ENCODE measurements at places on chromosomes 3 and 15.

DNA sequence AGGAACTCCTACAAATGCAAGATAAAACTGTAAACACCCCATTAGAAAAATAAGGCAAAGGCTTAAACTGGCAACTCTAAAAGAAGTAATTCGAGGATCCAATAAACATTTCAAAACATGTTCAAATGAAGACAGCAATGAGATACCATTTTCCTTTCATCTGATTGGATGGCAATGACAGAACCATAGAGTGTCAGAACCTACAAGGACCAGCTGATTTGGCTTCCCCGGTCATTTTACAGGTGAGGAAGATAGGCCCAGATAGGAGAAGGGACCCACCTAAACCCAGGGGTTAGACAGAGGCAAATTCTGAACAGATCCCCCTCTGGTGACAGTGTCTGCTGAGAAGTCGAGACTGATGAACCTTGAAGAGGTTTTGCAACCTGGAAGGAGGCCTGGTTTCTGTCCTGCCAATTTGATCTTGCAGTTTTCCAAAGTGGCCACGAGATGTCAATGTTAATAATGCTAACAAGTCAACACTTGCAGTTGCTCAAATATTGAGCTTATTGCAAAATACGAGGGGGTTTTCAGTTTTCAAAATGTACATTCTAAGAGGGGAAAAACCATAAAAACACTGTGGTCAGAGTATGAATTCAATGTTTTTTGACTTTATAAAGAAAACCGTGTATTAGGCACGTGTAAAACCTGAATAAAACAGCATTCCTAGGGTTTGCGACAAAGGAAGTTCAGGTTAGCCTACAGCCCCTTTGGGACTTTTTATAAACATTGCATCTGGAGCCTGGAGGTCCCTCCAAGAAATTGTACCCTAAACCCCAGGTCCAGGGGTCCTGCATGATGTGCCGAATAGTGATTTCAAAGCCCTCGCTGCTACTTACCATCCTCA lies 21.5 kb downstream of the CFAP161 start:
- DNase-seq, result peak; percentile 62

- no peak for DNase-seq
Measured at GRCh38 chr3:42498034-42498433, 4.4 kb upstream of the VIPR1 start.

DNA sequence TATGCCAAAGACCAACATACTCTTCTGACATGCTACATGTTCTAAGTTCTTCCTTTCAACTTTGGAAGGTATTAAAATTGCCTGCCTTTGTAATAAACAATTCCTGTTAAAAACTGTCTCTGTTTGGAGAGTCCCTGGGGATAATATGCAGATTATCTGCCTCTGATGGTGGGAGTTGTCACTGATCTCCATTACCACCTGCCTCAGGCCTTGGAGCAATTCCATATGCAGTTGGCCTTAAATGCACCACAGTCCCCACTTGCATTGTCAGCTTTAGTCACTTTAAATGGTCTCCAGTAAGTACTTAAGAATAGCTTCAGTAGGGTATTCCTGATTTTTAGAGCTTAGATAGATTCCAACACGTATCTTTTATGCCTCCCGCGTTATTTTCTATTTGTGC lies 121.1 kb upstream of the GOLIM4 start:
- DNase-seq, result no peak

DNA sequence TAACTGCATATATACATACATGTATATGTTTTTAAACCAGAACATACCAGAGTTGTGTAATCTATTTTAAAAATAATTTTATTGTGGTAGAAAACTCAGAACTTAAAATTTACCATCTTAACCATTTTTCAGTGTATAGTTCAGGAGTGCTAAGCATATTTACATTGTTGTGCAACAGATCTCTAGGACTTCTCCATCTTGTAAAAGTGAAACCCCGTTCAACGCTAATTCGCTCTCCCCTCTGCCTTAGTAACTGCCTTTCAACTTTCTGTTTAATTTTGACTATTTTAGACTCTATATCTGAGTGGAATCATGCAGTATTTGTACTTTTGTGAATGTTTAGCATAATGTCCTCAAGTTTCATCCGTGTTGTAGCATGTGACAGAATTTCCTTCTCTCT lies 51.8 kb upstream of the SSR3 start:
- no peak for DNase-seq

GRCh38 chr15:90972133-90972532 lies 17.4 kb downstream of the RCCD1 start:
- no peak for DNase-seq

- DNase-seq, result peak; percentile 83
Measured at GRCh38 chr3:156826144-156826895, at the start of gene LEKR1. Gene LEKR1, plus strand, starts transcription at chr3:156826353. Its CDS starts 2,977 bp downstream, at chr3:156829330.

DNA sequence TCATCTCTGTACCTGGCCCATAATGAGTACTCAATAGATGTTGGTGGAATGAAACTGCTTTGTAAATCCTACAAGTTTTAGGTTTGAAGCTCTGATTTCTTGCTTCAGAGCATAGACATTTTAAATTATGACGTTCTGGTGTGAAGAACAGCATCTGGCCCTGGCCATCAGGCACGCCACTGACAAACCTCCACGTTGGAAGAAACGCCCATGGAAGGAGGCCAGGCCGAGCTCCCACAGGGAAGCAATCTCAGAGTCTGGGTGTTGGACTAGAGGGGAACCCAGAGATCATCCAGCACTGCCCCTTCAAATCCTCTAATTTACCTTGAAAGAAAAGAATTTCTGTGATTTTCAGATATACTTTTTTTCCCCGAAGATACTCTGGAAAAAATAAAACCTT lies 328.1 kb upstream of the RGMA start:
- no peak for DNase-seq

- no peak for DNase-seq
Measured at GRCh38 chr3:71355862-71356261, 227.7 kb downstream of the FOXP1 start.

DNA sequence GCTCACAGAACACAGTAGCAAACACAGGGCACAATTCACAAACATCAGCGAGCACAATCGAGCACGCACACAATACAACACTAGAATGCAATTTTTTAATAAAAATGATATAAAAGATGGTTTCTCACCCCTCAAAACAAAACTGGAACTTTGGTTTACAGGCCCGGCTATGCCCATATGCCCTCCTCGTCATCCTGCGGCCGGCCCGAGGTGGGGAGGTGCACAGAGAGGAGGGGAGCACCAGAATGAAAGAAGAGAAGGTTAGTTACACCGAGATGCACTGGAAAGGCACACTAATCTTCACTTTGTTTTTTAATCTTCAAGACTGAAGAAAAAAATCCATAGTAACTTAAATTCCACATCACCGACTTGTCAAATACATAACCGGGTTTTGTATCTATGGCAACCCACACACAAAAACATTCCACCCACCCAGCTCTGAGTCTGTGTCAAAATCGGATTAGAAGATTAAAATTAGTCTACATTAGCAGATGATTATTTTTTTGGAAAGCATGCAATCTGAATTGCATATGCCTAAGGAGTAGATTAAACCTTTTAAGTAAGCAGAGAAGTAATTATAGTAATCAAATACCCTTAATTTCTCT lies 196.7 kb upstream of the WNT5A start:
- DNase-seq, result no peak

DNA sequence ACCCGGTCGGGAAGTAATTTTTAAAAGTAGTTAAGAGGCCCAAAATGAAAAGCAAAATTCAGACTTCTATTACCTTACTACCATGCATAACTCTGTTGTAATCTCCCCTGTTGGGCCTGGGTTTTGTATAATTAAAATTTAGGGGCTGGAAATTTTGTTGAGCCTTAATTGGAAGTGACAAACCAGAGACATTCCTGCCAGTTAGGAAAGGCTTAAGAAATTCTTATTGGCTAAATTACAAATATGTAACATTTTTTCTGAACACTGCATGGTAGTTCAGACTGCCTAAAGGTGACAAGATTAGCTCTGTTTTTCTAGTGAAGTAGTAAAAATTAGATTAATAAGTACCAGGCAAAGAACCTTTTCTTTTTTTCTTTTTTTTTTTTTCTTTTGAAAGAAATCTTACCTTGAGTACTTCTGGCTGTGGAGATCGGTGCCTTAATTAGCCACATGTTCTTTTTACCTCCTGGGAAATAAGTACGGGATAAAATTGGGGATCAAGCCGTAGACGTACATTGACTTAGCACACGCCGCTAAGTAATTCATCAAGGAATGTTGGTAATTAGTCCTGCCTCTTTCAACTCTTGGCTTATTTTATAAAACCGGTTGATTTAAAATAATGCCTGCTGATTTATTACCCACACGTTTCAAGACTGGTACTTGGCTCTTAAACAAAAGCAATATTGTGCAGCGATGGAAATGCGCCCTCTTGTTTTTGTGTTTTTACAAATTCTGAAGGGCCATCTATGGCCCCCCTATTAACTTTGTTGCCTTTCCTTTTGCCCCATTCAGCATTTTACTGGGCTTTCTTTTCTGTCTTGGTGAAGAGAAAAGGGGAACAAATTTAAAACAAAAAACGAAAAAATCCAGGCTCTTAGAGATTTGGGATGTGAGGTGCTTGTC lies 111.2 kb upstream of the SAMMSON start:
- no peak for DNase-seq

DNA sequence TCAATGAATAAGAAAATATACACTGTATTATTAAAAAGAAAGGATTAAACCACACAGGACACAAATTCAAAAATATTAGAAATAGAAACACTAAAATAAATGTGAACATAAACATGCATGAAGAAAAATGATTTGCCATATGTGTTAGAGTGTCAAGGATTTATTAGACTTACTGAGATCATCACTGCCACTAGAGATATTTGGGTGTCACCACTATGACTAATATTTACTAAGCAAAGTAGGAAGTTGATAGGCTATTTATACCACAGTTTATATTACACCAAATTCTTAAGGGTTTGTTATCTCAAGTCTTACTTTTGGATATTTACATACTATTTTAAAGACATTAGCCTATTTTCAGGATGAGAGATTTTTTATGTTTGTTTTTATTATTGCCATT lies 575.0 kb upstream of the SGO1 start:
- no peak for DNase-seq

- DNase-seq, result no peak
Measured at GRCh38 chr3:145951441-145951840, 209.5 kb downstream of the PLOD2 start.

GRCh38 chr3:152348436-152349177 lies 79.9 kb downstream of the MBNL1 start:
- no peak for DNase-seq

DNA sequence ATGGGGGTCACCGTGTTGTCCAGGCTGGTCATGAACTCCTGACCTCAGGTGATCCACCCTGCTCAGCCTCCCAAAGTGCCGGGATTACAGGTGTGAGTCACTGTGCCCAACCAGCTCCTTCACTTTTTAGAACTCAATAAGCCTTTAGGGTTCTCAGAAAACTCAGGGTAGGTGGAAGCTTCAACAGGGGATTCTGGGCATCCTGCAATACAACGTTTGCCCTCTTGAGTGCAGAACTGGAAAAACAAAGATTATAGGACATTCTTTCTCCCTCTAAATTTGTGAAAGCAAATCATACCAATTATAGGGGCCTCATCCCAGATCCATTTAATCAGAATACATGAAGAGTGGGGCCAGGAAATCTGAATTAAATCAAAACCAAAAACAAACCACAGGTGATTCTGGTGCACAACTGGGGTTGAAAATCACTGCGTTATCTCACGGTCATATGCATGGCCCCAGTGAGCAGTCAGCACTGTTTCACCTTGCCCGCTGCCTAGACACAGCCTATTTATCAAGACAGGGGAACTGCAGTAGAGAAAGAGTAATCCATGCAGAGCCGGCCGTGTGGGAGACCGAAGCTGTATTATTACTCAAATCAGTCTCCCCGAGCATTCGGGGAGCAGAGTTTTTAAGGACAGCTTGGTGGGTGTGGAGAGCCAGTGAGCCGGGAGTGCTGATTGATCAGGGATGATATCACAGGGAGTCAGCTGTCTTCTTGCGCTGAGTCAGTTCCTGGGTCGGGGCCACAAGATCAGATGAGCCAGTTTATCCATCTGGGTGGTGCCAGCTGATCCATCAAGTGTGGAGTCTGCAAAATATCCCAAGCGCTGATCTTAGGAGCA lies 58.4 kb downstream of the TMEM44 start:
- DNase-seq, result no peak

DNA sequence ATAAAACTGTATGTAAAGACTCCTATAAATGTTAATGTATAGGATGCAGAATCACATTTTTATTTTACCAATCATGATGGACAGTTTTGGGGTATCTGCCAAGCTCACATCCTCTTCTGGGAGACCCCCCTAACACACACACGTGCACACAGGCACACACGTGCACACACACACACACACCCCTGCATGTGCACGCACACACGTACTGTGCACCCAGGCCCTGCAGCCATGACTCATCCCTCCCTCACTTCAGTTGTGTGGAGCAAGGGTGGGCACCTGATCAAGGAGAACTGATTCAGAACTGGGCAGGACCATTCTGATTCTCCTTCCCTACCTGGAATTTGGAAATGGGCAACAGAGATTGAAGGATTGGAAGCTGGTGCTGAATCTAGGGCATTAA lies 16.0 kb upstream of the MINDY4B start:
- no peak for DNase-seq

- no peak for DNase-seq
Measured at GRCh38 chr3:27511724-27512422, 27.7 kb upstream of the SLC4A7 start.

- DNase-seq, result no peak
Measured at GRCh38 chr15:51105430-51106016, 10.8 kb upstream of the TNFAIP8L3 start.

DNA sequence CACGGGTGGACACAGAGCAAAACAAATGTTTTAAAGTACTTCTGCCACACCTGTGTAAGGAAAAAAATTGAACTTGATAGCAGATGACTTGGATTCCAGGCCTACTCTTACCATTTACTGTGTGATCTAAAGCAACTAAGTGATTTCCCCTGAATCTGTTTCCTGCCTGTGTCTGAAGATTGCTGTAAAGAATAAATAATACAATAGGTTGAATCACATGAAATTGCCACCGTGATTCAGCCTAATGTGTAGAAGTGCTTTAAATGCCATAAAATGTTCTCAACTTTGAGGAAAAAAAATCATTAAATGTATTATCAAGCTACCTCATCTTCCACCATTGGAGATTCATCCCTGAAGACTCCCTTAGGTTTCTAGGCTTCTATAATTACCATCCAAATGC lies 27.6 kb upstream of the NUDT16 start:
- no peak for DNase-seq
